NCI-H2227 treated with DMSO at 0.1 percent for 48 hours (cell line): ENCODE measurements at places on chromosomes 11 and 22.

DNA sequence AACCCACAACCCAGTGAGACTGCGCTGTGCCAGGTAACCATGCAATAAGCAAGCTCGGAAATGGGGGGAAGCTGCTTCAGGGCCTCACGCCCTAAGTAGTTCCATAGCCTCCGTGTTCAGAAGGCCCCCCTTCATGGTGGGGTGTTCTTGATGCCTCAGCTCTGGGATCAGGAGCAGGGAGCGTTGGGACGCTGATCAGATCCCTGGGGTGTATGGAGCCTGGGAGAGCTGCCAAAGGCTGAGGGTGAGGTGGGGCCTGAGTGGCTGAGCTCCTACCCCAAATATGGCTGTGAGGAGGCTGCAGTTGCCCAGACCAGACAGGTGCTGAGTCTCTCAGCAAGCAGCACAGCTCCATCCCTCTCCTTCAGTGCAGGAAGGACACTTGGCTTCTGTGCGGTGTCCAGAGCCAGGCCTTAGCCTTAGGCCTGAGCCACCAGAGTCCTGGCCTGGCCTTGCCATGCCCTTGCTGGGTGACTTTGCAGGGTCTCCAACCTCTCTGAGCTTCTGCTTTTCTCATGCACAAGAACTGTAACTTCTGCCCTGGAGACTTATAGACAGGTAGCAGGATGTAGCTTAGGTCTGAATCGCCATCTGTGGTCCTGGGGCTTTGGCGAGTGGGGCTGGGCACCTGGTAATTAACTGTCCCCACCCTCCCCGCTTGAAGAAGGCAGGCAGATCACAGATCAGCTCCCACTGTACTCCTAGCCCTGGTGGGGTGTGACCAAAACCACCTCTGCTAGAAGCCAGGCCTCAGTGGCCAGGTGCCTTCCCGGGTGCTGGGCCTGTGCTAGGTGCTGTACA, 5.3 kb downstream of the MMP11 start:
- no peak for DNase-seq

- no peak for DNase-seq
Observed at GRCh38 chr11:86745571-86745970, 54.8 kb upstream of the PRSS23 start.

DNA sequence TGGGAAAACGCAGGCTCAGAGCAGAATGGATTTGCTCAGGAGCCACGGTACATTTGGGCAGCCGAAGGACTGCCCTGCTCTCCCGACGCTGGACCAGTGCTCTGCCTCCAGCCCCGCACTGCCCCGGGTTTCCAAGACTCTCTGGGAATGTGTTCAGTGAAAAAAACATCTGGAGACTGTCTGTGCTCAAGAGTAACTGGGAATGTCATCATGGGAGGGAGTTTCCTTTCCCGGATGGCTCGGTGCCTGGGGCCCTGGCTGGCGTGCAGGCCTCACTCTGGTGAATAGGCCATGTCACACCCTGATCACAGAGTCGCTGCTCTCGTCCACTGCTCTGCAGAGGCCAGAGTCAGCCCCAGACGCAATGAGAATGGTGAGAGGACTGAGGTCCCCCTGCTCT, 9.8 kb upstream of the APOL6 start:
- DNase-seq: no peak

DNA sequence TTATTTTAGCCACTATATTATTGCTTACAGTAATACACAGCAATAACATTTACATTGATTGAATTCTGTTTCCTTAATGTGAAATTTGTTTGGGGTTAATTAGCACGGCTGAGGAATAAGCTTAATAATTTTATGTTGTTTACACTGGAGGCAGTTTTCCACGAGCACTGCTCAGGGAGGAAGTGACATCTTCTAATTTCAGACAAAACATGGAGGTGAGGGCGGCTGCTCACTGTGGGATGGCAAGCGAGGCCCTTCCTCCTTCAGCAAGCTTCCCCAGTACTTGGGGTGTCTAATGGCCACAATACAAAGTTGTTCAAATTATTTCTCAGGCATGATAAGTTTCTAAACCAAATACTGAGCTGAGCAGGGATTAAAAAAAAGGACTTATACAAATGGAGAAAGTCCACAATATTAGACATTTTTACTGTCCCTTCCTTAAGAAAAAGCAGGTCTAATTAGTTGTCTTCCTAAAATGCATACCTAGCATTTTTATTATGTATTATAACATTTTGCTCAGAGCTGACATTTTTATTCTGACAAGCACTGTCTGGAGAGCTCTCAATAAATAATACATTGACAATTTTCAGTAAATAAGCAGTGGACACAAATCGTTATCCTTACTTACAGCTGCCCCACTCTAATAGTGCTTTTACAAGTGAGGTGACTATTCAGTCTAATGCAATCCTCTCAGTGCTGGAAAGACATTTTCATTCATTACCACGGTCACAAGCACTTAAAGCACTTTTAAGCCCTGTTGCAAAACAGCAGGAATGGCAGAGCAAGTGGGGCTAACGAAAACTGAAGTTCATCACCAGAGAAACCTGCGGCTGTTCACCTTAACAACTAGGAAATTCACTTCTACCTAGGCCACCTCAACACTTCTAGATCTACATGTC, 56.2 kb downstream of the SOX6 start:
- peak; percentile 69 for DNase-seq

DNA sequence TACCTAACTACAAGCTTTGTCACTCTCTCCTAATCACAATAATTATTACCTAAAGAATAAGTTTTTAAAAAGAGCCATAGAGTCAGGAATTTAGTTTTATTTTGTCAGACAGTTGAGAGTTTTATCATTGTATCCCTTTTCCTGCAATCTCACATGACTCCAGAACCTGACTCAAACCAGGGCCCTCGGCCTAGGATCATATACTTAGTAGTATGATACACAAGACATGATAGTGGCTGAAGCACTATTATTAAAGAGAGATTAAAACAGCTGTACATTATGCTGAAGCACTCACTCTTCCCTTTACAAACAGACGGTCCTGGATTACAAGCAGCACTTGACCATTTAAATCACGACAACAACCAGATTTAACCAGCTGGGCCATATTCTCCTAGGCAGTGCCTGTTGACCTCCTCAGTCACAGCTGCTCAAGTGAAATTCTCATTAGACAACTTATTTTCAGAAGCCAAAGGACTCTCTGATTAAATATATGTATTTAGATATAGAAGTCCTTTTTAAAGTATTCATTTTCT, 44.0 kb downstream of the SOX6 start:
- peak; percentile 23 for DNase-seq

GRCh38 chr11:131910523-131911387, 540.3 kb downstream of the NTM start:
- peak; percentile 34 for DNase-seq

DNA sequence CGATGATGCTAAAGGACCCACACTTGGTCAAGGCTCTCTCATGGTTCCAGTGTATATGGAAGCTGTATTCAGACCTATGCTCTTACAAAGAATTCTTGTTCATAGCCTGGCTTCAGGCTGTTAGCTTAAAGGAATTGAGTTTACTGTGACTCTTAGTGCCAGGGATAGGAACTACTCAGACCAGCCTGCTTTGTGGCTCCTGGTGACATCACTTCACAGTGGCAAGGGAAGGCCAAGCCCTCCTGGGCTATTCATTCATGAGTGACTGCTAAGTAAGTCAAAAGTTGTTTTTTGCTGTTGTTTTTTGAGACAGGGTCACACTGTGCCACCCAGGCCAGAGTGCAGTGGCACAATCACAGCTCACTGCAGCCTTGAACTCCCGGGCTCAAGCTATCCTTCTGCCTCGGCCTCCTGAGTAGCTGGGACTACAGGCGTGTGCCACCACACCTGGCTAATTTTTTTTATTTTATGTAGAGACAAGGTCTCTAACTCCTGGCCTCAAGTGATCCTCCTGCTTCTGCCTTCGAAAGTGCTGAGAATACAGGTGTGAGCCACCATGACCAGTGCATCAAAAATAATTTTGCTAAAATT, 9.6 kb downstream of the ART5 start:
- DNase-seq: no peak

DNA sequence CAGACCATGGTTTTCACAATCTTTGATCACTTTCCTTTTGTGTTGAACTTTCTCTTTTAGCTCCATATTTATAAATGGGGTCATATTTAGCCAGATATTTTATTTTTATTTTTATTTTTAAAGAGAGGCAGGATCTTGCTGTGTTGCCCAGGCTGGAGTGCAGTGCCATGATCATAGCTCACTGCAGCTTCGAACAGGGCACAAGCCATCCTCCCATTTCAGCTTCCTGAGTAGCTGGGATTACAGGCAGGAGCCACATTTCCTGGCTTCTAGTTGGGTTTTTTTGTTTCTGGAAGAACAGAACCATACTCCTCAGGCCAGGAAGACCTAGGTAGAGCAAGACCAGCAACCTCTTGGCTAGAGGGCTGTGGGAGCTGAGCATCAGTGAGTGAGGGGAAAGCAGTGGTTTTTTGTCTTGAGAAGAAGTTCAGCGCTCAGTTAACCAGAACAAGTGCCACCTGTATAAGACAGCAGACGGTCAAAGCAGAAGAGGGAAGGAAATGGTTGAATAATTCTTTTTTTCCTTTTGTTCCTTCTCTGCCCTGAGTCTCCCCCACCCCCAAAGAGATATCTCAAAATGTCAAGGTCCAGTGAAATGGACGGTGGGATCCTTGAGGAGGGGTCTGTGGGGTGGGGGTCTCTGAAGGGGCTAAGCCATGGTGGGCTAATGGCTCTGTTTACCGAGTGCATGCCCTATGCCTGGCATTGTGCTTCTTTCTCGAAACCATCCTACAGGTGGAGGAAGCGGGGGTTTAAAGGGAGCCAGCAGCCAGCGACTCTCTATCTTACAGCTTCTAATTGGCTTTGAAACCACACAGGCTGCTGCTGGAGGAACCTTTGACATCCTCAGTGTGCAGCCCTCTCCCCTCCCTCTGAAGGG, 63.0 kb downstream of the PTPRJ start:
- DNase-seq: no peak

GRCh38 chr11:117489999-117490679, 162.5 kb downstream of the CEP164 start:
- DNase-seq: no peak
